ENCODE measurements at places on chromosomes 11 and 22. TPM values are rescaled to one million over a fixed set of nuclear protein-coding genes. Genes with fewer than 3 reads are reported as not detected.
A peak's percentile ranks its signal among the peaks of the same experiment; 100 is the strongest.

Gene LGR4
- 110 TPM for polyA plus RNA-seq

Gene SLC43A1
- polyA plus RNA-seq: 5.5 TPM

Gene TRMU
- 55.1 TPM for polyA plus RNA-seq

Gene MAPK8IP2
- 0.76 TPM for polyA plus RNA-seq

Gene TRIM6
- polyA plus RNA-seq: 27.1 TPM

Gene DCDC1
- polyA plus RNA-seq: 6.1 TPM

Gene POU2AF2
- not detected for polyA plus RNA-seq

Gene ESAM
- polyA plus RNA-seq: 59.4 TPM

Gene TBX1
- 0.64 TPM for polyA plus RNA-seq

Gene SCGB2A2
- polyA plus RNA-seq: not detected

- DNase-seq: no peak
Observed at GRCh38 chr11:105910095-105910715, 111.8 kb downstream of the MSANTD4 start.

- no peak for DNase-seq
Observed at GRCh38 chr22:24441406-24442351, 14.3 kb downstream of the ADORA2A start.

DNA sequence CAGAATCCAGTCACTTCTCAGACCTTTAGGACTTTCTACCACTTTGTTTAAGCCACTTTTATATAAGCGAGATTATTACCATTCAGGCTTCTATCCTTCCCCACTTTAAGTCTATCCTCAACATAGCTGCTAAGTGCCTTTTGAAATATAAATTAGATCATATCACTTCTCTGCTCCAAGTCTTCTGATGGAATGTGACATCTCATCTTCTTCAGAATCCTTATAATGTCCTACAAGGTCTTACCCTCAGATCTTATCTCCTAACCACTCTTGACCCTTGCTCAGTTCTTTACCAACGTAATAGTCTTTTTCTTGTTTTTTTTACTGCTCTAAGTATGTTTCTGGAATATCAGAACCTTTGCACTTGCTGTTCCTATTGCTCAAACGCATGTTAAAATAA, 188.7 kb downstream of the DYNC2H1 start:
- DNase-seq: no peak

- DNase-seq: no peak
Observed at GRCh38 chr11:119380160-119380826, 1.2 kb downstream of the USP2 start.

- no peak for DNase-seq
Observed at GRCh38 chr22:46588279-46589140, 31.7 kb upstream of the GRAMD4 start.

DNA sequence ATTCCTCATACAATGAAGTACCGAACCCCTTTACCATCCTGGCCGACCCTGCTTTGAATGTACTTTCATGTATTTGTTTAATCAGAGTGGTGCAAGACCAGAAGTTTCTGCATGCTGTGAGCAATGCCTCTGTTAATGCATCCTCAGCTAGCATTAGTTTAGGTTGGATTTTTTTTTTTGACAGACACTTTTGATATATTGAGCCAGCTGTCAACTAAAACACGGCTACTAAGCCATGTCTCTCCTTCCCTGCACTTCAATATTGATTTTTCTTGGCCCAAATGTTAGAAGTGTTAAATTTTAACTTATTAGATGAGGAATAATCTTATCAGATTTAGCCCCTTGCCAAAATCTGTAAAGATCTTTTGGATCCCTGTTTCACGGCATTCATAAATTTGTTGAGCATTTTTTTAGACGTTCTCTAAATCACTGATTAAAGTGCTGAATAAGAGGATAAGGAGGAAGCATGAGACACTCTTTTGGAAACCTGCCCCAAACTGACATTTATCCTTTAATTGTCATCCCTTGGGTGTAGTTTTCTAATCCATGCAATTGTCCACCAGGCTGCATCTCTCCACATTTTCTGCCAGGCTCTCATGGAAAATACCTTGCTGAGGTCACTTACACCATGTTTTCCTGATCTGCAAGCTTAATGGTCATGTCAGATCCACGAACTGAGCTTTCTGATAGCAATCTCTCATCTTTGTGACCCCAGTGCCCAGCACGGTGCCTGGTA, 130.7 kb downstream of the FEZ1 start:
- DNase-seq: no peak

GRCh38 chr11:85027346-85027745, 599.8 kb downstream of the DLG2 start:
- no peak for DNase-seq

- DNase-seq: no peak
Observed at GRCh38 chr11:75606099-75606498, 44.0 kb downstream of the SERPINH1 start.

GRCh38 chr22:22076932-22077703, 94.5 kb upstream of the TOP3B start:
- DNase-seq: no peak

DNA sequence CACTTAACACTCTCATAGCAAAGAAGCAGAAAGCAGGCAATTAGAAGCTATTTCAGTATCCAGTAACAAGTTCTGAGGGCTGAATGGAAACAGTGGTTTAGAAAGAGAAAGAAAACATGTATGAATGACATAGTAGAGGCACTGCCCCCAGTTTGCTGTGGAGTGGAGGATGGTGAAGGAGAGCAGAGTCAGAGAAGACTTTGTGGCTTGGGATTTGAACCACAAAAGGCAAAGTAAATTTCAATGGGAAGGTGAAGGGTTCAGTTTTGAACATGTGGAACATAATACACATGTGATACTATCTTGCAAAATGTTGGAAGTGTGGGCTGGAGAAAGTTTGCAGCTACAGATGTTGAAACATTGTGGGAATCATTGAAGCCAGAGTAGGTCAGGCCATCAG, 81.4 kb downstream of the SNX19 start:
- no peak for DNase-seq

GRCh38 chr11:80379620-80380278, 938.9 kb upstream of the TENM4 start:
- no peak for DNase-seq

- no peak for DNase-seq
Observed at GRCh38 chr11:87778357-87778756, 396.9 kb downstream of the RAB38 start.

DNA sequence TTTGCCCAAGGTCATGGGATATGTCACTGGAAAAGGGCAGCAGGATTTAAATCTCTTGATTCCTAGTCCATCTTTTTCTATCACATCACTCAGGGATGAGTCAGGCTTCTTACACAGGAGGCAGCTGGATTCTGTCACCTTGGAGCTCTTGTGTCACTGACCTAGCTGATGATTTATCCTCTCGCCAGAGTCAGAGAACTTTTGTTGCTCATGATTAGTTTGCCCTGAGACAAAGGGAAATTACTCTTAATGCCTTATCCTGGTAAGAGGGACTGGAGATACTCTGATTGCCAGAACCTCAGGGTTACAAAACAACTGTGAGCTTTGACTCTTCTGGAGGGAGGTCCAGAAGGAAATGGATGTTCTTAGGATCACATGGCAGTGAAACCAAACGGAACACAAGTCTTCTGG, 10.1 kb downstream of the COA4 start:
- peak; percentile 53 for DNase-seq

DNA sequence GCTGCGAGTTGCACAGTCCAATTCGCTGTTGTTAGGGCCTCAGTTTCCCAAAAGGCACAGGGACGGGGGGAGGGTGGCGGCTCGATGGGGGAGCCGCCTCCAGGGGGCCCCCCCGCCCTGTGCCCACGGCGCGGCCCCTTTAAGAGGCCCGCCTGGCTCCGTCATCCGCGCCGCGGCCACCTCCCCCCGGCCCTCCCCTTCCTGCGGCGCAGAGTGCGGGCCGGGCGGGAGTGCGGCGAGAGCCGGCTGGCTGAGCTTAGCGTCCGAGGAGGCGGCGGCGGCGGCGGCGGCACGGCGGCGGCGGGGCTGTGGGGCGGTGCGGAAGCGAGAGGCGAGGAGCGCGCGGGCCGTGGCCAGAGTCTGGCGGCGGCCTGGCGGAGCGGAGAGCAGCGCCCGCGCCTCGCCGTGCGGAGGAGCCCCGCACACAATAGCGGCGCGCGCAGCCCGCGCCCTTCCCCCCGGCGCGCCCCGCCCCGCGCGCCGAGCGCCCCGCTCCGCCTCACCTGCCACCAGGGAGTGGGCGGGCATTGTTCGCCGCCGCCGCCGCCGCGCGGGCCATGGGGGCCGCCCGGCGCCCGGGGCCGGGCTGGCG, at the start of gene BCR:
TSS of gene BCR (plus strand) at position 209 of the 592 bp plus-strand sequence. CDS start 452 bp downstream, outside the sequence.
- DNase-seq: no peak

DNA sequence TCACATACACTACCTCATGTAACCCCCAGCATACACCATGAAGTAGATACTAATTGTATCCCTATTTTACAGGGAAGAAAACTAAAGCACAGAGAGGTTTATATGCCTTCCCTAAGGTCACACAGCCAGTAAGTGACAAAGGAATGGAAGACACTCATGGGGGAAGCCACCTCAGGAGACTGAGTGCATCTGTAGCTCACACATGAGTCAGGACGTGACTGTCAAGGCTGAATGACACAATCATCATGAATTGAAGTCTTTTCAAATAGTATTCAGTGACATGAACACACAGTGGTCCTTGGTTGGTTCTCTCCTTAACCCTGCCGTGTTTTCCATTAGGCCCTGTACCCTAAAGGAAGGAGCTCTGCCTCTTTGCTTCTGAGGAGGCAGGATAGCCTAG, 463.0 kb downstream of the NTM start:
- no peak for DNase-seq

DNA sequence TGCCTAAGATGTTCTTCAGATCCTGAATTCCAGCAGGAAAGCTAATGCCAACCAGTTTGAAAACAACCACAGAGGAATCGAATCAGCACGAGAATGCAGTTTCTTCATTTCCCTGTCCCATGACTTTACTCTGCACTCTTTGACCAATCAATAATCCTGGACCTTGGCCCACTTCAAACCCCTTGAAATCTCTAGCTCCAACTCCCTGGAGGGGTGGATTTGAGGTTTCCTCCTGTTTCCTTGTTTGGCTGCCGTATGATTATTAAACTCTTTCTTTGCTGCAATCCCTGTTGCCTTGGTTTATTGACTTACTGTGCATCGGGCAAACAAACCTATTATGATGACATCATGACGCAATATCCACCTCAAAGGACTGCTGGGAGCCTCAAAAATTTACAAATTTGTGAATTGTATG, 109.3 kb downstream of the FBXO7 start:
- DNase-seq: no peak

- DNase-seq: no peak
Observed at GRCh38 chr11:65937766-65938165, 7.5 kb upstream of the TSGA10IP start.

GRCh38 chr11:121459413-121460017, 6.7 kb upstream of the SORL1-AS1 start:
- DNase-seq: no peak

- DNase-seq: no peak
Observed at GRCh38 chr11:69906453-69906907, 87.3 kb upstream of the FGF3 start.

DNA sequence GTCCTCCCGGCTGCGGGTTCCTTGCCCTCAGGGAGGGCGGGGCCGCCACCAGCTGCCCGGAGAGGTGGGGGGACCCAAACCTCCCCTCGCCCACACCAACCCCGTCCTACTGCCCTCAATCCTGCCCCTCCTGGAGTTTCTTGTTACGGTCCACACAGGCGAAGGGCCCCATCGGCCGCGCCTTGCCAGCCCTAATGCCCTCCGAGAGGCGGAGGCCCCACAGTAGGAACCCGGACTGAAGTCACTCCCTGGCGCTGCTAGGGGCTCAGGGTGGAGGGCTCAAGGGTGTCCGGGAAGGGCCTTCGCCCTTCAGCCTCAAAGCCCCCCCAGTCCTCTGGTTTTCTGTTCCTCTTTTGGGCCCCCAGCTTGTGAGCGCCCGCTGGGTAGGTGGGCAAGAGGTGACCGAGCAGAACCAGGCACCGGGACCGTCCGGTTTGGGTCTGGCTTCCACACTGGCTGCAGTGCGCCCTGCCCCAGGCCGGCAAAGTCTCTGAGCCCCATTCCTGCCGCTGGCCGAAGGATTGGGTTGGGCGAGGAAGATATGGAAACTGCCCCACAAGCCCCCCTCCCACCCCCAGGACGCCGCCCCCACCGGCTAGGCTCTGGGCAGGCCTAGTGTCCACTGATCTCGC, 24.5 kb downstream of the DUSP8 start:
- no peak for DNase-seq

- DNase-seq: no peak
Observed at GRCh38 chr11:128927683-128928336, 14.9 kb downstream of the TP53AIP1 start.

DNA sequence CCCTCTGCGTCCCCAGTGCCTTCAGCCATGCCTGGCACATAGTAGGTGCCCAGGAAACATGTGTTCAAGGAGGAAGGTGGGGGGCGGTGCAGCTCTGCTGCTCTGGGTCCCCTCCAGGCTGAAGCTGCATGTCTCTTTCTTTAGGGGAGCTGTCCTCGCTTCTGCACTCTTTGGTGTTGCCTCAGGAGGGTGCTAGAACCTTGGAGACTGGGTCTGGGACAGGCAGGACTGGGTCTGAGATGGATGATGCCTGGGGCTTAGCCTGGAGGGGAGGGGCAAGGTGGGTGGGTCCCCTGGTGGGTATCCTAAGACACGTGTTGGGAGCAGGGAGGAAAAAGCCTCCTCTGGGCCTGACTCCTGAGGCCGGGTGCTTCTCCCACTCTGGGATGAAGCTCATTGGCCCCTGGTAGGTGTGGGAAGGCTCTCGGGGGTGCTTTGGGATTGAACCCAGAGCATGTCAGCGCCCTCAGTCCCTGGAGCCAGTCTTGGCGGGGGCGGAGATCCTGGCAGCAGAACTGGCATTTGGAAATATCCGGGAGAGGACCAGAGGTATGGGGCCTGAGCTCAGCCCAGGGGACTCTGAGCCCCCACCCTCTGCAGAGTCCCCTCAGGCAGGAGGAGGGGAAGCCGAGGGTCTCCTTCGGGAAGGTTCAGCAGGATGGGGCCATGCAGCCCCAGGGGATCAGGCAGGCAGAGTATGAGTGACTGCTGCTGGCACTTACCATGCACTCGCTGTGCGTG, 6.7 kb upstream of the GSTP1 start:
- no peak for DNase-seq

DNA sequence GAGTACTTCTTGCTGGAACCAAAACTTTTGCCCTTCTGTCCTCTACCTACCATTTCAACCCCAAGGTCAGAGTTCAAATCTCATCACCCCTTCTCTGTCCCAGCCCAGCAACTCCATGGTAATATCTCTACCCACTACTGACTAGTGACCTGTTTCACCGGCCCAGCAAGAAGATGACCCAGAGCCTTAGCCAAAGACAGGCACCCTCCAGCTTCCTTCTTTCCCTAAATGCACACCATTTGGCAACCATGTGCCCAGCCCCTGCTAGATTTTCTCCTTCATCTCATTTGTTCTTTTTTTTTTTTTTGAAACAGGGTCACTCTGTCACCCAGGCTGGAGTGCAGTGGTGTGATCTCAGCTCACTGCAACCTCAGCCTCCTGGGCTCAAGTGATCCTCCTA, 14.9 kb downstream of the ARAP1 start:
- DNase-seq: no peak

DNA sequence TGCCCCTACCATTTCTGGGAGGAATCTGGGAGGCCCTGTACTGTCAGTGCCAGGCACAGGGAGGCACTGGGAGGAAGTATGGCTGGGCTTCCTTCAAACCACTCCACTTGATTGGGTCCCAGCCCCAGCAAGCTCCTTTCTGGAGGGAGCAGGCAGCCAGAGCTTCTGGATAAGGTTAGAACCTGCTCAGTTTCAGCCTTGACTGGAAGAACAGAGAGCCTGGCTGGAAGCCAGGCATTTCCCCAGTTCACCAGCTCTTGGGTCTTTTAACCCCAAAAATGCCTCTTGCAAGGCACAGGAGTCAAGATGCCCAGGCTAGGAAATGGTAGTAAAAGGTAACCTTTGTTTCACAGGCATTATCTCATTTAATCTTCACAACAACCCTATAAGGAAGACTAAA, 9.0 kb upstream of the KCTD14 start:
- DNase-seq: no peak
